ENCODE measurements at places on chromosomes 5 and 9. TPM values are rescaled to one million over a fixed set of nuclear protein-coding genes. Genes with fewer than 3 reads are reported as not detected.

Gene EPB41L4A
- 21.5 TPM for total RNA-seq

Gene DOLK
- 7.5 TPM for total RNA-seq

DNA sequence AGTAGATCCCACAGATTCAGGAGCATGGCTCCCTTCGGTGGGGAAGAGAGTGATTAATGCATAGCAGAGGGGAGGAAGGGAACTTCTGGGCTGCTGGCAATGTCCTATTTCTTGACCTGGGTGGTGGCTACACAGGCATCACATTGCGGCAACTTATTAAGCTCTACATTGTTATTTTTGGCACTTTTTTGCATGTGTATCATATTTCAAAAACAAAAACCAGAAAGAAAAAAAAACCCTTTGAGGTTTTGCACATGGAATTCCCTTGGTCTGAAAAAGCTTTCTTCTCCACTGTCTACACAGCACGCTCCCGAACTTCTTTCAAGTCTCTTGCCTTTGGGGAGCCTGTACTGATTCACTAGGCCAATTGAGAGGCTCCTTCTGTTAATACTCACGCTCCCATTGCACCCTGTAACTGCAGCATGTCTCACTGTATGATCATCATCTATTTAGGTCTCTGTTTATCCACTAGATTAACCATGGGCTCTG lies 25.1 kb downstream of the CEMIP2 start:
- DNase-seq: no peak

GRCh38 chr5:156896546-156896945 lies 46.5 kb downstream of the PPP1R2B start:
- DNase-seq: no peak

DNA sequence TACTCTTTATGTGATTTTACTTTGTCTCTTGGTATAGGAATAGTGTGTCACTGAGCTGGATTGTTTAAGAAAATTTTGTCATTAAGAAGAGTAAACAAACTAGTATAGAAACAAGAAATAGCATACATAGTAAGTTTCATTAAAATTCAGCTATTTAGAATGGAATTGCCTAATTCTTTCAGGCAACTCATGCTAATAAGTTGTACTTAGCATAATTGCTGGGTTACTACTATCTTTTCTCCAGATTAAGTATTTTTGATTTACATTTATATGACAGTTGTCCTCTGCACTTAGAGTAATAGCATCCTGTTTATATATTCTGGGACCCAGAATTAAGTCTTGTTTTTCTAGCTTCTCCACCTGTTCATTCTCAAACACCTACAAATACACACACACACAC lies 85.9 kb downstream of the PAM start:
- DNase-seq: no peak

DNA sequence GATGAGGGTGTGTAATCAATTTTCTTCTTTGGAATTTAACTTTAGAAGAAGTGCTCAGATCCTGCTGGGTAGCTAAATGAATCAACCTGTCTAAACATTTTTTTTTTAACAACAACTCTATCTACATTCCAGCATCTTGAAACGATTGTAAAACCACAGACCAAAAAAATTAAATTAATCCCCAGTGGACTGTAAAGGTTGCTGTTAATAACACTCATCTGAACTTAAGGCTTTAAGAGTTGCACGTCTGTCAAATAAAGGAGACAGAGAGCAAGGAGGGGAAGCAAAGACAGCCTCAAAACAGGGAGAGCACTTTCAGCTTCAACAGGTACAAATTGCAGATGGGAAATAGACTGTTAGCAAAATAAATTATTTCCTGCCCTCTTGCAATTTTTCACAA lies 548.5 kb downstream of the DTWD2 start:
- no peak for DNase-seq
